ENCODE measurements at places on chromosomes 2 and 18. TPM values are rescaled to one million over a fixed set of nuclear protein-coding genes. Genes with fewer than 3 reads are reported as not detected.

GRCh38 chr2:143429932-143430679 lies 300.9 kb downstream of the ARHGAP15 start:
- peak; percentile 80 for ATAC-seq

- ATAC-seq = no peak
These were observed 58.5 kb downstream of the ATIC start for GRCh38 chr2:215370112-215370965.

DNA sequence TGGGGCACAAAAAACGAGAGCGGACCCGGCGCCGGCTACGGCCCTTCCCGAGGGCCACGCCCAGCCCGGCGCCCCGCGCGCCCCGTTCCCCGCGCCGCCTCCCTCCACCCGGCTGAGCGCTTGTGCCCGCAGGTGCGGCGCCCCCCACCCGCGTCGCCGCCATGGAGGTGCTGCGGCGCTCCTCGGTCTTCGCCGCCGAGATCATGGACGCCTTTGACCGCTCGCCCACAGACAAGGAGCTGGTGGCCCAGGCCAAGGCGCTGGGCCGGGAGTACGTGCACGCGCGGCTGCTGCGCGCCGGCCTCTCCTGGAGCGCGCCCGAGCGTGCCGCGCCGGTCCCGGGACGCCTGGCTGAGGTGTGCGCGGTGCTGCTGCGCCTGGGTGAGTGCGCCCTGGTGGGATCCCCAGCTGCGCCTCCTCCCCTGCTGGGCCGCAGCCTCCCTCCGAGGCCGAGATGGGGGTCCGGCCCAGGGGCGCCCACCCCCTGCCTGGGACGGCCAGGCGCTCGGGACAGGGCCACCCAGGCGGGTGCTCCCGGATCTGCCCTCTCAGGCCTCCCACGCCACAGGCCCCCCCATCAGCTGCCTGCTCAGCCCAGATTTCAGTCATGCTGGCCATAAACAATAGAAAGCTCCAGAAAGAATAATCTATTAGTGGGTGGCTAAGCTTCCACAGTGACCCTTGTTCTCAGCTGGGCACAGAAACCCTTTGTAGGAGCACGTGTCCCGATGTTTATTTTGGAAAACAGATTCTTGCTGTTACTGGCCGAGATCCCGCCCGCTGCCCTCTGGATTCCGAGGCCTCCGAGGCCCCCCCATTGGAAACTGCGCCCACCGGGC lies 997 bp downstream of the BOK start:
- peak; percentile 45 for ATAC-seq

DNA sequence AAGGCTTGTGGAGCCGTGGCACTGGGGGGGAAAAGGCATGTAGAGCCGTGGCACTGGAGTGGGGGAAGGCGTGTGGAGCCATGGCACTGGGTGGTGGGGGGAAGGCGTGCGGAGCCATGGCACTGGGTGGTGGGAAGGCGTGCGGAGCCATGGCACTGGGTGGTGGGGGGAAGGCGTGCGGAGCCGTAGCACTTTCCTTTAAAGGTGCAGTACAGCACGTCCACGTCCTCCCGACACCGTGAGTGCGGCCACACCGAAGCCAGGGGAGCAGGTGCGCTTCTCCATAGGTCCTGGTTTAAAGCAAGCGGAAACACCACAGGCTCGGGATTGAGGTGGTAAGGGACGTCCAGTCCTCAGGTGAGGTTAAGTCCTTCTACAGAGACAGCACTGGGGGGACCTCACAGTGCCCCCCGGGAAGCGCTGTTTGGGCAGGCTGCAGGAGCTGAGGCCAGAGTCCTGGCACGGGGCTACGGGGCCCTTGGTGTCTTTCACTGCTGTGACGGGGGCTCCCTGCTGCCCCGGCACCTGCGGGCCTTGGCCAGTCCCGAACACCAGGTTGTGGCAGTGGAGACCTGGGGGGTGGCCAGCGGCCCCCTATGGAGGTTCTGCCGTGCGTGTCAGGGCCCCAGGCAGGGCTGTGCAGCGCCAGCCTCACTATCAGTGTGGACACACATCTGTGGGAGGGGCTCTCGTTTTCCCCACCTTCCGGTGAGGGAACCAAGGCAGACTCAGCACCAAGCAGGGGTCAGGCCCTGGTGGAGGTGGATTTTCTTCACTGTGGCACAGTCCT lies 93.0 kb upstream of the CTDP1 start:
- ATAC-seq = no peak

DNA sequence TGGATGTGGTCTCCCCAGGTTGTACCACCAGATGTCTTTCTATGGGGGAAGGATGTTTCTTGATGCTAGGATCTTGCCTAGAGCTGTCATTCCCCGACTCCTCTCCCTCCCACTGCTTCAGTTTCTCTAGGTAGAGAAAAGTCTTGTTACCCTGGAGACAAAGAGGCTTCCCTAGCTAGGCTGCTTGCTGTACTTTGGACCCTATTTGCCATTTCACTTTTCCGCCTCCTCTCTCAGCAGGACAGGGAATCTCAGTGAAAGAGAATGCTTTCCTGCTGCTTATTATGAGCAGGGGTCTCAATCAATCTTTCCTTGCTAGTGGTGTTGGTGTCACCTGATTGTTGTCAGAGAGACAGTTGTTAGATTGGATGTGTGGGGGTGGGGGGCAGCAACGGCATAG lies 818.8 kb upstream of the GYPC start:
- no peak for ATAC-seq

DNA sequence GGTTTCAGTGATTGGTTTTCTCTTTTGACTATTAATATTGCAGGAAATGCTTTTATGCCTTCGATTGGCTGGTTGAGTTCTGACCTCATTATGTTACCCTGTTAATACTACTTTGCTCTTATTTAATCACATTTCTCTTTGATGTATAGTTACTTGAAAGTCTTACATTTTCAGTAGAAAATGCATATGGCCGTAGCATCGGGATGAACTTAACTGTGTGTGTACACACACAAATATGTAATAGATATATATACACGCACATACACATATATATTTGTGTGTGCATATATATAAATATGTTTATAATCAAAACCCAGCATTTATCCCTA lies 1.6 kb downstream of the EPC2 start:
- no peak for ATAC-seq

DNA sequence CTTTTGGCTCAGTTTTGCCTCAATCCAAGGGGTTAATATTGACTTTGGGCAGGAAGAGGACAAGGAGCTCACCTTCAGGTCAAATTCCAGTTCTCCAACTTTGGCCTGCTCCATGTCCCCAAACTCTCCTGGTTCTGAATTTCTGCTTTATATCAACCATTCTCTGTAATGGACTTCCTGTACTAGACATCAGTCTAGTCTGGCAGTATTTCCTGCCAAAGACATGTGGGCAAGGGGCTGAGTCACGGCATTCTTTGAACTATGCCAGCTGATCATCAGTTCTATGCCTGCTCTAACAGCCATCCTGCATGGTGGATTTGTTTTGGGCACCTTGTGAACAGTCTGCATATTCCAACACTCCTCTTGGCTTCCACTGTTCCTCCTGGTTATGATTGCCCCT lies 199.4 kb downstream of the ZEB2 start:
- peak; percentile 65 for ATAC-seq

DNA sequence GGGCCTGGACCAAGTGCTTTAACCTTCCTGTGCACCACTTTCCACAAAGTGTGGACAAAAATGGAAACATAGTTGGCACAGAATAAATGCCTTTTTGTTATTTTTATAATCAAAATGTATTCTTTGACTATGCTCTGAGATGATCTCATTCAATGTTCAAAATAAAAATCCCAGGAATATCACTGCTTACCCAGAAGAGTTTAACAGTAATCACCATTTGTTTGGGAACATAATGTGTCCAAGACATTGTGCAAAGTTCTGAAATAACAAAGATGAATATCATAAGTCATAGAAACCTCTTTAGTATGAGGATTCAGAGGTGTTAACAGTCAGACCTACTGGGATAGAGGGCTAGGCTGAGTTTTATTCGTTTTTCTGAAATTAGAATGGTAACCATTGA lies 668.1 kb downstream of the CNTNAP5 start:
- ATAC-seq = no peak

DNA sequence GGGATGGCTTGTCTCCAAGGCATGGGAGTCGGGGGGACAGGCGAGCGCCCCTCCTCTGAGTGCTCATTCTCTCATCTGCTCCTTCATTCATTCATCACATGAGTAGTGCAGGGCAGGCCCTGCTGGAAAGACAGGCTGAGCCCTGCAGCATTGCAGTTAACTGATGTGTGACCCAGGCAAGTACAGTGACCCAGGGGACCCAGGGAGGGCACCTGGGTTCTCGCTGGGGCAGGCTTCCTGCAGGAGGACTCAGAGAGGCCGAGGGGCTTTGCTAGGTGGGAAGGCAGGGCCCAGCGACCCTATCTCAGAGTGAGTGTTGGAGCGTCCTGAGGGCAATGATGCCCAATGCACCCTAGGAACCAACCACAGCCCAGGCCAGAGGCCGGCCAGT lies 30.6 kb downstream of the HJURP start:
- no peak for ATAC-seq

- peak; percentile 27 for ATAC-seq
These were observed 93.5 kb upstream of the STK39 start for GRCh38 chr2:168340931-168341330.

DNA sequence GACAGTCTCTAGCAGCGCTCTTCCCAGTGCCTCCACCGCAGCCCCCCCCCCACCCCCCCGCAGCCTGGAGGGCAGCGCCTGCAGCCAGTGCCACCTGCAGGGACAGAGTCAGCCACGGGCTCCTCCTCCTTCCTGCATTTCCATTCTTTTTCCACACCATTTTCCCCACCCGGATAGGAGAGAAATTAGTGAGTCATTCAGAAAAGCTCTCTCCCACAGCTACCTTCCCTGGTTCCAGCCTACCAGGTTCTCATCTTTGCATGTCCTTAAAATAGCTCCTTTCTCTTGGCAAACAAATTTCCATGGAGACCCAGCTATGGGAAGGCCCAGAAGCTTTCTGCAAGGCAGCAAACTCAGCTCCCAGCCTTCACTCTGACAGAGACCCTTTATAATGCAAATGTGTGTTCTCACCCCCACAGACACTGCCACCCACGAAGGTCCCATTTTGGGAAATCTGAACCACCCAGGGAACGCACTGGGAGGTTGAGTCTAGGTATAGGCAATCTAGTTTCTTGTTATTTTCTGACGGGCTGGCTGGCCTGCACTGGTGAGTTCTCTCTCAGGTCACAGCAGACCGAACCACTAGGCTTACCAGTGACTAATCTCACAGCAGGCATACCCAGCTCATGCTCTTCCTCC lies 41.8 kb upstream of the ATG16L1 start:
- ATAC-seq = peak; percentile 59

- peak; percentile 23 for ATAC-seq
These were observed 4.7 kb upstream of the KCNF1 start for GRCh38 chr2:10906926-10907625.

GRCh38 chr2:121902171-121902591 lies 146.7 kb downstream of the TSN start:
- no peak for ATAC-seq

DNA sequence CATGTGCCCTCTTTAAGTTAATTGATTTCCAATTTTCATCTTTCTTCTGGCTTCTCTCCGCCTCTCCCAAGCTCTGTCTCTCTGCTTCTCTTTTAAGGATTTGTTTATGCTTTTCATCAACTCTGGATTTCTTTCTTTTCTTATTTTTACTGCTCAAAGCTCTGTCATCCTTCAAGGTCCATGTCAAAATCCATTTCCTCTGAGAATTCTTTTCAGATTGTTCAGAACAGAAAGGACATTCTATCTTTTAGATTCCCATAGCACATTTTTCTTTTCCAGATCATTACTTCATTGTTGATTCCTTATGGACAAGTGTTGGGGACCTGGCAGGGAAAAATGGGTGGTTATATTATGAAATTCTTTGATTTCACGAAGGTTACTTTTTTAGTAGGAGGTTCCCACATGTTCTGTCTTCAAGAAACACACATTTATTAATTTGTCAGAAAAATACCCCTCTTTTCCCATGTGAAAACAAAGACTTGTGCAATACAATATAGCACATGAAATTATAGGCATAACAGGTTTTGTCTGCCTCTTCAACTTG lies 12.3 kb downstream of the PMAIP1 start:
- ATAC-seq = no peak

Gene TPO
- 1.2 TPM for total RNA-seq

Gene CAPN13
- total RNA-seq = 1.4 TPM
